ENCODE measurements at places on chromosomes 1 and 21.
A peak's percentile ranks its signal among the peaks of the same experiment; 100 is the strongest.

DNA sequence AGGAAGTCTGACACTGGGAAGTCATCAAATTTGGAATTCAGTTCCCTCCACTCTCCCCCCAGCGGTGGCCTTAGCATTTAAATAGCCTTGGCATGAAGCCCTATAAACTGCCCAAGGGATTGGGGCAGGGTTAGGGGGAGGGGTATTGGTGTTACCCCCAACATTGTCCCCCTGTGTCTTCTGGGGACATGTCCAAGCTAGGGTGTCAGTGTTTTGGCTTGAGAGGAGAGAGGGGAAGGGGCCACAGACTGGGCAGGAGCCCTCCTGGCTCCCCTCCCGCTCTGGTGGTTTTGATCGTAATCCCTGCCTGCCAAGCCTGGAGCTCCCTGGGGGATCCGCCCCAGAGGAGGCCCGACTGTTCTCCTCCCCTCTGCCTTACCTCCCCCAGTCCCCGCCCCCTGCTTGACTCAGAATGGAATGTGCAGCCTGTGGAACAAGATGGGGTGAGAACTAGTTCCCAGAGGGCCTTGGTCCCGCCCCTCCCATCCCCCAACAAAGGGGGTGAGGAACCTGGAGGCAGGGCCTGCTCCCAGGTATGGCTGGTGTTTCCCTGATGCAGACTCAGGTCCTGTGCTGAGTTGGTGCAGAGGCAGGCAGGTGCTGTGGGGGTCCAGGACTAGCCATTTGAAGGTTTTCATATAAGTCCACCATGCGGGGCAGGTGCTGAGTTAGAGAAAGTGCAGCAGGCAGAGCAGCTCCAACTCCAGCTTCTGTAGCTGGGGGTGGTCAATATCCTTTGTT is 7.4 kb downstream of the SOX13 start:
- DNase-seq: peak; percentile 94

DNA sequence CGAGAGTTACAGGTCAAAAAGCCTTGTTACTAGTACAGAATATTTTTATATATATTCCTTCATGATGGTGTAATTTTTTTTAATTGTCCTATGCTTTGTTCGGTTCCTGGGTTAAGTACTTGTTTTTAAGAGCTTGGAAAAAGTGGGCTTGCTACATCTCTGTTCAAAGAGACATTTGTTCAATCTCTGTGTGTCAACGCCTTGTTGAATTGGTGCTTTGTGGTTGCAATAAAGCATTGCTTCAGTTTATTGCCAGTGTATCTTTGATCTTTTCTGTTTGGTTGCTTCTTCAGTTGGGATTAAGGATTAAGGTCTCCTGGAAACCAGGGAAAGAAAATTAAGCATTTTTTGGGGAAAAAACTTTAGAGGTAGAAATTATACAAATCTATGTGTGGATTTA is 47.7 kb upstream of the DNASE2B start:
- DNase-seq: no peak

GRCh38 chr1:32612189-32612881 is 38.0 kb downstream of the ZBTB8OS start:
- peak; percentile 61 for DNase-seq

- no peak for DNase-seq
Measured at GRCh38 chr1:41901551-41901950, 17.2 kb downstream of the HIVEP3 start.

- peak; percentile 74 for DNase-seq
Measured at GRCh38 chr1:42957880-42958487, 684 bp downstream of the SLC2A1 start.

- DNase-seq: peak; percentile 55
Measured at GRCh38 chr1:231603598-231604275, 22.9 kb upstream of the DISC1 start.

DNA sequence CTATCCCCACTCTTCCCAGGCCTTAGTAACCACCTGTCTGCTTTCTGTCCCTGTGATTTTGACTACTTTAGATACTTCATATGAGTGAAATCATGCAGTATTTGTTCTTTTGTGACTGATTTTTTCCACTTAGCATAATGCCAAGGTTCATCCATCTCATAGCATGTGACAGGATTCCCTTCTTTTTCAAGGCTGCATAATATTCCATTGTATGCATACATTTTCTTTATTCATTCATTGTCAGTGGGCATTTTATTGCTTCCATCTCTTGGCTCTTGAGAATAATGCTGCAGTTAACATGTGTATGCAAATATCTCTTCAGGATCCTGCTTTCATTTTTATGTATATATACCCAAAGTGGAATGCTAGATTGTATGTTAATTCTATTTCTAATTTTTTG is 56.4 kb downstream of the AGL start:
- no peak for DNase-seq

DNA sequence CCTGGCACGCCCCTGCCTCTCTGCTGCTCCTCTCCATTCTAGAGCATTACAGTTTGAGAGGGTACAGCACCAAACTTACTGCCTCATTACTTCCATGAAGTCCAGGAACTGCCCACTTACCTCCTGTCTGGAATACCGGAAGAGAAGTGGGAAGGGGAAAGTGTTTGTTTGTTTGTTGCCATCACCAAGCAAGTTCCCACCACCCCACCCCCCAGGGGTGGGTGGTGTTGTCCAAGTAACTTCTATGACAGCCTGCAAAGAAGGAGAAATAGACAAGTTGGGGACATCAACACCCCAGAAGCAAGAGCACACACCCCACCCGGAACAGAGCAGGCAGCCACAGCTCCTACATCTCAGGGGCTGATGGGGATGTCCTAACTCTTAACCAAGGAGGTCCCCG is 18.0 kb downstream of the OPTC start:
- DNase-seq: no peak
